Left renal pelvis (tissue), 4 donors: ENCODE measurements at places on chromosomes 5 and 9. TPM values are rescaled to one million over a fixed set of nuclear protein-coding genes. Genes with fewer than 3 reads are reported as not detected.

DNA sequence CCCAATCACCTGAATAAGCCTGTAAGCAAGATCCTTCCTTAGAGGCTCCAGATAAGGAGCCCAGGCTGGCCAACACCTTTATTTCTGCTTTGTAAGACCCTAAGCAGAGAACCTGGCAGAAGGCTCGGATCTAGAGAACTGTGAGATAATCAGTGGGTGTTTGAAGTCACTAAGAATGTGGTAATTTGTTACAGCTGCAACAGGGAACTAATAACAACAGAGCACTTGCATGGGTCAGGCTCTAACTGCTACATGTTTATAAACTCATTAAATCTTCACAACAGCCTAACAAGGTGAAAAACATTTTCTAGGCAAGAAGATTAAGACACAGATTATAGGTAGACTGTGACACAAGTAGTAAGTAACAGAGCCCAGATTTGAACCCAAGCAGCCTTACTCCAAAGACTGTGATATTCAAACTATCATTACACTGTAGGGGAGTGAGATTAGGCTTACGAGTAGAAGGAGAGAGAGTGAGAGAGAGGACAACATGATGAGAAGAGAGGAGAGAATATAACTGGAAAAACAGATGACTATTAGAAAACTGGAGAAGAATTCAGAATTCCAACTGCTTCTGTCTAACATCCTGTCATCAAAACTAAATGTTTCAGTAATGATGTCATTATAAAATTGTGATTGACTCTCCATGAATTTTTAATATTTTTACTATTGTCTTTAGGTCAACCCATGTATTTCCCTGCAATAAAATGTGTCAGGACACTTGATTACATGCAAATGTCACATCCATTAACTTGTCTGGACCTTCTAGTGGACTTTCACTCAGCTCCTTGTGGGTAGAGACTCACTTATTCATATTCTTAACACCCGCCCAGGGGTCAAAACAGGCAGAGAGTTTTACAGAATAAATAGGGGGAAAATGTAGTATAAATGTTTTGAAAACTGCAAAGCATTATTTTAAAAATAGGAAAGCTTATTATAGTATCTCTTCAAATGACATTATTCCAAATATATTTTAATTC lies 290.9 kb upstream of the RGMB start:
- no peak for DNase-seq

DNA sequence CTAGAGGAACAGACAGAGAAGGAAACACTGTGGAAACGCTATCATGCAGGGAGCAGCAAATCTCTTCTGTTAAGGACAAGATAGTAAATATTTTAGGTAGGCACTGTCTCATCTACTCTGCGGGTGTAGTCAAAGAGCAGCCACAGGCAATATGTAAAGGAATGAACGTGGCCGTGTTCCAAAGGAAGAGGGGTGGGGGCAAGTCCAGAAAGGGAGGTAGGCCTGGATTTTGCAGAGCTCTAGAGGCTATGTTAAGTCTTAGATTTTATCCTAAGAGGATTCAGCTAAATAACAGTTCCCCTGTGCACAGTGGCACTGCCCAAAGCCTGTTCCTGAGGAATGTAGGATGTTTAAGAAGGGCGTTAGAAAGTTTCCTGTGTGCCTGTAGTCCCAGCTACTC lies 161.6 kb downstream of the ACTL7B start:
- DNase-seq = no peak

The RFK gene
- polyA plus RNA-seq = 36.6 TPM

DNA sequence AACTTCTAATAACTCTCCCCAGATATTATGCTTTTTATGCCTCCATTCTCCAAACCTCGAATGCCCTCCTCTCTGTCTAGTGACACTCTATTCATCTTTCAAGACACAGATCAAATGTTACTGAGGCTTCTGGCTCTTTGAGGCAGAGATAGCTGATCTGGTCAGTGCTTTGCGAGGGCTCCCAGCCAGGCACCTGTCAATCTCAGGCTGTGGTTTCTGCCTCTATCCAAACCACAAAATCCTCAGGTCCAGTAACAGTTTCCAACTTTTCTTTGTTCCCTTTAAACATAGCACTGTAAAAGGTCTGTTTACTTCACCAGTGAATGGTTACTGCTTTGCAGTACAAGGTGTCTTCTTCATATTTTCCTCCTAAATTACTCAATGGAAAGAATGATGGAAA lies 11.5 kb upstream of the STK32A start:
- DNase-seq = no peak

DNA sequence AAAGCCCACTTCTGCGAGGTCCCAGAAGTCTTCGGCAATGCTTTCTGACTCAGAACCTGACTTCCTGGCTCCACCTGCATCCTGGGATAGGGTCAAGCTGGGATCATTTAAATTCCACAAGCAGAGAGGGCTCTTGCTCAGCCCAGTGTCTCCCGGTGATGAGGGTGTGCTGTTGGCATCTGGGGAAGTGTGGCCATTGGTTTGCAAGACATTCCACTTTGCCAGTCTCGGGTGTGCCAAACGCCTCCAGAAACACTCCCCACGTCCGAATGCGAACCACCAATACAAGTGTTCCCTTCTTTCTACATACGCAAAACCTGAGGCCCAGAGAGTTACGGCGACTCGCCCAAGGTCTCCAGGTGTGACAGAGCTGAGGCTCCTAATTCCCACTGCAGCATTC lies 43.1 kb upstream of the FCN2 start:
- DNase-seq = no peak

GRCh38 chr5:149855366-149855765 lies 89.2 kb downstream of the PDE6A start:
- DNase-seq = no peak

GRCh38 chr9:34253460-34253837 lies 74.6 kb downstream of the UBAP1 start:
- DNase-seq = no peak

The RASEF gene
- 1.5 TPM for polyA plus RNA-seq

- DNase-seq = no peak
Observed at GRCh38 chr9:518540-518939, 303.9 kb downstream of the DOCK8 start.

- no peak for DNase-seq
Observed at GRCh38 chr9:106403081-106403480, 459.9 kb upstream of the ZNF462 start.

DNA sequence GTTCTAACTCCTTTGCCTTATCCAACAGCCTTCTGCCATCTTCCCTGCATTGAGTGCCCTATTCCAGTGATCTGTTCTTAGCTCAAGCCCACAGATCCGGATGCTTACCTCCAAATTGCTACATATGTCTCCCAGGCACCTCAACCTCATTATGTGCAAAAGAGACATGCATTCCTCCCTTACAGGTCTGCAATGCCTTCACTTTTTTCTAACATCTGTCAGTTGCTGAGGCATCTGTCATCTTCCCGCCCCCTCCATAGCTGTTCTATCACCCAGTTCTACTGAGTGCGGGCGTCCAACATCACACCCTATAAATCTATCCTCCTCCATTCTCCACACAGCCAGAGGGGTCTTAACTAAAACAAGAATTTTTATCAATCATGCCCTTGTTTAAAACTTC lies 20.1 kb downstream of the NMRK1 start:
- DNase-seq = no peak

DNA sequence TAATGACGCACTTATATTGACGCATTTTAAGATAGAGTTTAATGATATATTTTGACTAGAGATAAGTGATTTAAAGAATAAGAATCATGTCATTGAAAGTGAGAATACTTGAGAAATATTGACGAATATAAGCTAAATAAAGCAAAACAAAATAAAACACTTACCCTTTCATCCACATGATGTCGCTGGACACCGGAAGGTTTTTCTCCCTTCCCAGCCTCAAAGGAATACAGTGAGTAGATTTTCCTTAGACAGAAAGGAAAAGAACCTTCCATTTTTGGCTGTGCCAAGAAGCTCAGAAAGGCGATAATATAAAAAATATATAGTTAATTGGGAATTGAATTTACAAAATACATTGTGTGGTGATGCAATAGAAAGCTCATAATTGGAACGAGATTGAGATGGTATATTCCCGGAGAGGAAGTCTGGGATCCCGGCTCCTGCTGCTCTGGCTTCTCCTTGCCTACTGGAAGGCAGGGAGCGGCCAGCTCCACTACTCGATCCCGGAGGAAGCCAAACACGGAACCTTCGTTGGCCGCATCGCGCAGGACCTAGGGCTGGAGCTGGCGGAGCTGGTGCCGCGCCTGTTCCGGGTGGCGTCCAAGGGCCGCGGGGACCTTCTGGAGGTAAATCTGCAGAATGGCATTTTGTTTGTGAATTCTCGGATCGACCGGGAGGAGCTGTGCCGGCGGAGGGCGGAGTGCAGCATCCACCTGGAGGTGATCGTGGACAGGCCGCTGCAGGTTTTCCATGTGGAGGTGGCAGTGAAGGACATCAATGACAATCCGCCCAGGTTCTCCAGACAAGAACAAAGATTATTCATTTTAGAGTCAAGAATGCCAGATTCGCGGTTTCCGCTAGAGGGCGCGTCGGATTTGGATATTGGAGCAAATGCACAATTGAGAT lies at the start of gene PCDHA5:
Gene PCDHA5, plus strand, starts transcription at position 239 of the 906 bp plus-strand sequence.
- DNase-seq = no peak

GRCh38 chr5:80481019-80481893 lies 6.6 kb upstream of the FAM151B start:
- DNase-seq = no peak

The CCL27 gene
- 1.1 TPM for polyA plus RNA-seq

DNA sequence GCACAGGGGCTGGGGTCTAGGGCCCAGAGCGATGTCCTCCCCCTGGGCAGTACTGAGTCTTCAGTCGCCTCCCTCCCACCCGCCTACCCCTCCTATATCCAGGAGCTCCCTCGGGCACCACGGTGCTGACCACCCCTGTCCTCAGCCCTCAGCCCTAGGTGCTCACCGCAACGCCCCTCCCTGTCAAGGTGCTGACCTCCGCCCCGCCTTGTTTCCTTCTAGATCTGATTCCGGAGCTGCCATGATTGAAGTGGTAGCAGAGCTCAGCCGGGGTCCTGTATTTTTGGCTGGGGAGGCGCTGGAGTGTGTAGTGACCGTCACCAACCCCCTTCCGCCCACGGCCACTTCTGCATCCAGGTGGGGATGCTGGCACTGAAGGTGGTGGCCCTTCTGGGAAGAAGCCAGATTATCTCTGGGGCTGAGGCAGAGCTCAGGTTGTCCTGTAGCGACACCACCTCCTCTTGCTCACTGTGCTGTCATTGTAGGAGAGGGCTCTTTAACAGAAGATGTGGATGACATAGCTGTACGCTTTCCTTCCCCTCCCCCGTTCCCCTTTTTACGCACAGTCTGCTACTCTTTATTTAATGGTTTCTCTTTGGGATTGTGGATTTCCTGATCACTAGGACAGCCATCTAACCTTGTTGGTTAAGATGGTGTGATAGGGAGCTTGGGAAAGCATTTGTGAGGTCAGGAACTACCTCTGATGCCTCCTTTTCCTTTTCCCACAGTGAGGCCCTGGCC lies 598 bp downstream of the RGP1 start:
- DNase-seq = no peak

DNA sequence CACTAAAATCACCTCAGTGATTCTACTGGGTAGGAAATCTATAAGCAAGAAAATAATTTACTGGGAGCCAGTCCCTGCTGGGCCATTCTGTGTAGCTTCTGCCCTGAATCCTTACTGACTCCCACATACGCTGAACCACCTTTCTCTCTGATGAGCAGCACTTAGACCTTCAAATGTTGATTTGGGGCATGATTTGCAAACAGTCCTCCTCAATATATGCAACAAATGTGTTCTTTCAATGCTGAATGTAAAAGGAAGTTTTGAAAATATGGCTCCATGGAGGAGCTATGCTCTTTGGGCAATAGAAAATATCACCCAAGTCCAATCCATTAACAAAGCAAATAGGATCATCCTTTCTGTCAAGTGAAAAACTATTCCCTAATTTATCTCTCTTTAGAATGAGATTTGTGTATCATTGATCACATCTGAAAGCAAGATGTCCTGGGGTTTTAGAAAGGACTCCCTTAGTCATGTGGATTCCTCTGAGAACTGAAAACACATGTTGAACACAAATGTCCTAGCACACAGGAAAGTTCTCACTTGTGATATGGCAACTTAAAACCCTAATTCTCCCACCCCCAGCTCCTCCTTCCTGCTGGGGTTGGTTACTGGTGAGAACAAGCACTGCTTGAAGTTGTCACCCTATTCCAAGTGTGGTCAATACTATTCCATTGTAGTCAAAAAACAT lies 8.9 kb upstream of the CER1 start:
- no peak for DNase-seq

DNA sequence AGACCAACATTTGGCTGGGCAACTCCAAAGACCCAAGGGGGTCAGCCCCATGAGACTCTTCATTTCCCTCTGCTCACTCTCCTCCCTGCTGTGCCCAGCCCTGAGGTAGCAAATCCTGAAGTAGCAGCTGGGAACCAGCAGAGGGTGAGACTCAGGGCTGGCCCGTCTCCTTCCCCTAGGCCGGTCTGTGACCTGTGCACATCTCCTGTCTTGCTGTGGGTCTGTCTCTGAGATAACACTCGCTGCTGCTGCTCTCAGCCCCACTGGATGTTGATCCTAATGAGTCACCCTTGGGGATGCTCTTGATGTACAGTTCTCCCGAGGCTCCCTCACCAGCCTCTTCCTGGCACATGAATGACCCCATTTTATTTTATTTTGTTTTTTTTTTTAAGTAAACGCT lies 7.3 kb upstream of the OR2V1 start:
- DNase-seq = no peak

The IFNA13 gene
- not detected for polyA plus RNA-seq

The ZCCHC7 gene
- 27.6 TPM for polyA plus RNA-seq

The PHF24 gene
- polyA plus RNA-seq = 0.26 TPM

DNA sequence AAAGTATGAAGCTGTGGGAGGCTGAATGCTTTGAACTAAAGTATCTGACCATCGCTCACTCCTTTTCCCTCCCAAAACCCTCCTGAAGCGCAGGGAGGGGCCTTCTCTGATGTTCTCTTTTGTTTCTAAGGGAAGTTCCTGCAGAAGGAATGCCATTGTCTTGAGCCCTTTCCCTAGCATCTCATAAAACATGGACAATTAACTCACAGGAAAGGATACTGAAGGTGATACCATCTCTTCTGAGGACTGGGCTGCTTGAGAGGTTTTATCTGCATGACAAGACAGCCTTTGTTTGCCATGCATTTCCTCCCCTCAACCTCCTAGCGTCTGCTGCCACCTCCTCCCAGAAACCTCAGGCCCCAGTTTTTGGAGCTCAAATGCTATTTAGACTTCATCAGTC lies 4.3 kb upstream of the RMND5B start:
- DNase-seq = no peak

DNA sequence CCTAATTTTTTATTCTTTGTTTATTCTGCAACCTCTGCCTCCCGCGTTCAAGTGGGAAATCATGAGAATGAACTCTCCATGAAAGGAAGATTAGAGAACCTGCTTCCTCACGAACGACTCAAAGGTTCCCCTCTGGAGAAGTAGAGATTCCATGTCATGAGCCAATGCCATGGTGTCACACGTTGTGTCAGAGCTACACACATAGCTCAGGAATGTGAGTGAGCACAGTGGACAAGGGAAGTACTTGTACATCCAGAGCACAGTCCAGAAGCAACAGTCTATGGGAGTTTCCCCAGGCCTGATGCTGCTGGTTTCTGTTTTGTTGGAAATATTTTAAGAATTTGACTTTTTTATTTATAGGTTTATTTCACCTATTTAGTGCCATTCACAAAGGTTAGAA lies 26.8 kb upstream of the PPP2CA start:
- DNase-seq = no peak
